Right atrium auricular region (tissue), 2 donors: ENCODE measurements at places on chromosomes 3 and 15. TPM values are rescaled to one million over a fixed set of nuclear protein-coding genes. Genes with fewer than 3 reads are reported as not detected.

- no peaks in the 10 kb centered on the region for H3K36me3 ChIP-seq
- no peaks in the 10 kb centered on the region for H3K27me3 ChIP-seq
- H3K4me1 ChIP-seq = no peaks in the 10 kb centered on the region
- H3K4me3 ChIP-seq = no peak overlapping the region
Measured at GRCh38 chr3:42855219-42855546, 20.5 kb downstream of the CYP8B1 start.

- no peak for DNase-seq
- no peak overlapping the region for H3K27ac ChIP-seq
- no peaks in the 10 kb centered on the region for H3K4me1 ChIP-seq
- no peaks in the 10 kb centered on the region for H3K36me3 ChIP-seq
- no peaks in the 10 kb centered on the region for H3K27me3 ChIP-seq
Measured at GRCh38 chr15:49387471-49387870, 35.6 kb upstream of the FGF7 start.

GRCh38 chr3:36868614-36869436, 76.0 kb downstream of the TRANK1 start:
- H3K27me3 ChIP-seq = no peaks in the 10 kb centered on the region
- H3K36me3 ChIP-seq = no peaks in the 10 kb centered on the region
- peaks cover 4% of the 10 kb centered on the region for H3K4me1 ChIP-seq
- no peak overlapping the region for H3K4me3 ChIP-seq

TMCO5A gene
- total RNA-seq = not detected

TMOD2 gene
- 7.0 TPM for total RNA-seq

GRCh38 chr3:162936706-162937105, 1440.1 kb downstream of the OTOL1 start:
- no peaks in the 10 kb centered on the region for H3K36me3 ChIP-seq
- no peak for DNase-seq
- H3K4me1 ChIP-seq = no peaks in the 10 kb centered on the region
- H3K27ac ChIP-seq = no peak overlapping the region

- H3K4me3 ChIP-seq = no peak overlapping the region
- no peaks in the 10 kb centered on the region for H3K27me3 ChIP-seq
- H3K4me1 ChIP-seq = peaks cover 8% of the 10 kb centered on the region
- no peak overlapping the region for H3K27ac ChIP-seq
- no peak for DNase-seq
- H3K36me3 ChIP-seq = no peaks in the 10 kb centered on the region
Measured at GRCh38 chr3:139301654-139302053, 42.2 kb upstream of the MRPS22 start.

CIP2A gene
- total RNA-seq = 2.9 TPM

GRCh38 chr3:197701841-197702240, 34.9 kb downstream of the RUBCN start:
- H3K4me3 ChIP-seq = no peak overlapping the region
- DNase-seq = no peak
- H3K27ac ChIP-seq = no peak overlapping the region
- H3K36me3 ChIP-seq = peaks cover 58% of the 10 kb centered on the region
- H3K4me1 ChIP-seq = no peaks in the 10 kb centered on the region

GRCh38 chr3:174620138-174620537, 239.0 kb upstream of the NAALADL2 start:
- no peak for DNase-seq
- no peaks in the 10 kb centered on the region for H3K36me3 ChIP-seq
- H3K4me1 ChIP-seq = no peaks in the 10 kb centered on the region
- no peaks in the 10 kb centered on the region for H3K27me3 ChIP-seq
- H3K27ac ChIP-seq = no peak overlapping the region

DNA sequence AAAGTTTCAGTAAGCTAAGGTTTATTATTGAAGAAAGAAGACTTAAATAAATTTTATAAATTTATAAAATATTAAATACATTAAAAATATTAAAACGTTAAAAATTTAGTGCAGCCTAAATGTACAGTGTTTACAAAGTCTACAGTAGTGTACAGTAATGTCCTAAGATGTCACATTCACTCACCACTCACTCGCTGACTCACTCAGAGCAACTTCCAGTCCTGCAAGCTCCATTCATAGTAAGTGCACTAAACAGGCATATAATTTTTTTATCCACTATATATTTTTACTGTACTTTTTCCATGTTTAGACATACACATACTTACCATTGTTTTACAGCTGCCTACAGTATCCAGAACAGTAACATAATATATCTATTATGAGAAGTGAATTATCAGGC, 51.5 kb downstream of the TJP1 start:
- peaks cover 23% of the 10 kb centered on the region for H3K36me3 ChIP-seq
- H3K4me1 ChIP-seq = peaks cover 44% of the 10 kb centered on the region
- no peak overlapping the region for H3K4me3 ChIP-seq
- H3K27ac ChIP-seq = no peak overlapping the region
- no peaks in the 10 kb centered on the region for H3K27me3 ChIP-seq
- no peak for DNase-seq

DNA sequence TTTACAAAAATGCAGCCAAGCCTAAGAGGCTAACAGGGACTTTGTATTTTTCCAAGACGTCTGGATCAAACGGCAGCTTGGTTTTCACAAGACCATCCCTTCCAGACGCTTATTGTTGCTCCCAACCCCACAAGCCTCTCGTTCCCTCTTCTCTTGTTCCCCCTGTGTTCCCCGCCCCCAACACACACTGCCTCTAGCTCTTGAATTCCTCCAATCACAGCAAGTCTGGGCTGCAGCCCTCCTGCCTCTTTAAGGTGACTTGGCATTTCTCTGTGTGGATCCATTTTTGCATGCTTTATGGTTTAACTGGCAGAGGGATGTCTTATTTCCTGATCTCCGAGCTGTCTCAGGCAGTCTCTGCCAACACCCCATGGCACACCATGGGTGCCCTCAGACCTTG, 182.2 kb downstream of the ABHD5 start:
- H3K27me3 ChIP-seq = no peaks in the 10 kb centered on the region
- H3K36me3 ChIP-seq = no peaks in the 10 kb centered on the region
- no peak overlapping the region for H3K27ac ChIP-seq
- H3K4me3 ChIP-seq = no peak overlapping the region
- peak; percentile 21 for DNase-seq

- no peaks in the 10 kb centered on the region for H3K27me3 ChIP-seq
- peaks cover 13% of the 10 kb centered on the region for H3K4me1 ChIP-seq
- H3K4me3 ChIP-seq = no peak overlapping the region
- no peak overlapping the region for H3K27ac ChIP-seq
Measured at GRCh38 chr15:77464129-77464865, 43.6 kb downstream of the HMG20A start.

DNA sequence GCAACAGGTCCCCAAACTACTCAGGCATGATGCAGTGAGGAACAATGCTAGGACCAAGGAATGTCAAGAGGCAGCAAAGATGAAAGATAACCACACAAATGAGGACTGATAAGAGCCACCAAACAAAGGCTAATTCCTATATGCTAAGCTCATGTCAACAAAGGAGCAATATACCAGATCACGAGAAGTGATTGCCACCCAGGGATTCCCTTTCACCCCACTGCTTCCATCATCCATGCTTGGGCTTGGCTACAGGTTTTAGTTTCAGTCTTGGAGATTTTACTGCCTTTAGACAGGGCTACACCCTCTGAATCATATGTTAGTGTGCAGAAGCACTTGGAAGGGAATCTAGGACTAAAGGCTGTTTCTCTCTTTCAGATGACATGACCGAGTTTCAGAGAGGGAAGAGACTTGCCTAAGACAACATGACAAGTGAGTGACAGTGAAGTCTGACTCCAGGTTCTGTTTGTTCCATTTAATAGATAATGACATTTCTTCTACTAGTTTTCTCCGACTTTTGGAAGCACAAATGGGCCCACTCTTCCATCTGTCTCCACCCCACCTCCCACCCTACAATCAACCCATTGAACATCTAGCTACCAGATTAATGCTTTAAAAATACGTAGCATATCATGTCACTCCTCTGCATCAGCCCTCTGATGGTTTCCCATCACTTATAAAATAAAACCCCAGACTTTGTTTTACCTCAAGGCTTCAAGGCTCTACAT, 173.5 kb upstream of the LRRN1 start:
- no peaks in the 10 kb centered on the region for H3K4me1 ChIP-seq
- H3K27ac ChIP-seq = no peak overlapping the region
- H3K36me3 ChIP-seq = no peaks in the 10 kb centered on the region
- no peak overlapping the region for H3K4me3 ChIP-seq

DNA sequence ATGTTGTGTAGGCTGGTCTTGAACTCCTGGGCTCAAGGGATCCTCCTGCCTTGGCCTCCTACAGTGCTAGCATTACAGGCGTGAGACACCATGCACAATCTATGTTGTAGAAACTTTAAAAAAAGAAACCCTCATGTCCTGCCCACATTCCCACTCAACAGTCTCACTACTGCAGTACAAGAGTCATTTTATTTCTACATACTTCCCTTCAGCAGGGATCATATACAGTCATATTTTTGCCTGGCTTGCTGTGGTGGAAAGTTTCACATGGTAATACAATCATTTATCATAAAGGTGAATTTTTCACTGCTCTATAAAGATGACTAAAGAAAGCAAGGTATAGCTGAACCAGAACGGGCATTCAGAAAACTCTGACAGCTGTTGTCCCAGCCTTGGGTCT, 53.8 kb upstream of the PIK3CB start:
- H3K27ac ChIP-seq = no peak overlapping the region
- DNase-seq = no peak
- no peaks in the 10 kb centered on the region for H3K4me1 ChIP-seq

- H3K4me1 ChIP-seq = peaks cover 33% of the 10 kb centered on the region
- H3K4me3 ChIP-seq = no peak overlapping the region
- no peaks in the 10 kb centered on the region for H3K36me3 ChIP-seq
Measured at GRCh38 chr3:100426067-100426682, 24.8 kb downstream of the LNP1 start.

DNA sequence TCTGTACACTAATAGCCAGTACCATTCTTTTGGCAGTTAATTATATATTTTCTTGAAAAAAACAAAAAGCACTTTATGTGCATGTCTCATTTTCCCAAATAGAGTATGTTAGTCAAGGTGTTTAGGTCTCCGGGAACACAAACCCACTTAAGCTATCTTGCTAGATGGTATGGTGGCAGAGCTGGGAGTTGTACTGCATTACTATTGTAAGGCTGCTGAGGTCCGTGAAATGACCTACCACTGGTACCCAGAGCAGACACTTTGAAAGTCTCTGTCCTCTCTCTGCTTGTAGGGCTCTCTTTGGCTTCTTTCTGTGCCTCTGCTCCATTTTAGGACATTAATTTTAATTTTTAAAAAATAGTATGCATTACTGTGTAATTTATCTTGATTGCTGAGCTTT, 8.8 kb downstream of the TMOD3 start:
- no peak for DNase-seq
- peaks cover 57% of the 10 kb centered on the region for H3K4me1 ChIP-seq
- H3K27me3 ChIP-seq = no peaks in the 10 kb centered on the region
- no peak overlapping the region for H3K4me3 ChIP-seq
- H3K27ac ChIP-seq = no peak overlapping the region
- no peaks in the 10 kb centered on the region for H3K36me3 ChIP-seq

DNA sequence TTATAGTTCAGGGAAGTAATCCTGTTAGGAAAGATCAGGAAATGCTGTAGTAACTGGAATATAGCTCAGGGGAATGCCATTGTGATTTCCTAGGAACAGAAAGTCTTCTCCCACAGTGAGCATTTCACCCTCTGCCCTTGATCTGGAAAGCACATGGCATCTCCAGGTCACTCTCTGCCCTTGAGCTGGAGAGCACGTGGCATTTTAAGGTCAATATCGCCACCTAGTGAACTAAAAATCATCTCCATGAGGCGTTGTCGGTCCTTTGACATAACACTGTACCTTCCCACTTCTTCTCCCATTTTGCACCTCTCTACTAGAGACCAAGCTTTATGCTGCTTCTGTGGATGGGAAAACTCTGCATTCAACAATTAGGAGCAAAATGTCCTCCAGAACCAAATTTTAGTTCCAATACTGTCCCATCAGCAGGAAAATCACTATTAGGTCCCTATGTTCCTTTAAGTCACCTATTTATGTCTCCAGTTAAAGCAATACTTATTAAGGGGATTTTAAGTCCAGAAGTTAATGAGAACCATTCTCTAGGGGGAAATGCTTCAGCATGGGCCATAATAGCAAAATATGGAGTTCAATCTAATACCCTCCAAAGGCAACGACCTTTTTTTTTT, 54.7 kb upstream of the GK5 start:
- no peak overlapping the region for H3K27ac ChIP-seq
- no peak for DNase-seq
- H3K27me3 ChIP-seq = no peaks in the 10 kb centered on the region
